ENCODE measurements at places on chromosomes 4 and X.
A peak's percentile ranks its signal among the peaks of the same experiment; 100 is the strongest.

DNA sequence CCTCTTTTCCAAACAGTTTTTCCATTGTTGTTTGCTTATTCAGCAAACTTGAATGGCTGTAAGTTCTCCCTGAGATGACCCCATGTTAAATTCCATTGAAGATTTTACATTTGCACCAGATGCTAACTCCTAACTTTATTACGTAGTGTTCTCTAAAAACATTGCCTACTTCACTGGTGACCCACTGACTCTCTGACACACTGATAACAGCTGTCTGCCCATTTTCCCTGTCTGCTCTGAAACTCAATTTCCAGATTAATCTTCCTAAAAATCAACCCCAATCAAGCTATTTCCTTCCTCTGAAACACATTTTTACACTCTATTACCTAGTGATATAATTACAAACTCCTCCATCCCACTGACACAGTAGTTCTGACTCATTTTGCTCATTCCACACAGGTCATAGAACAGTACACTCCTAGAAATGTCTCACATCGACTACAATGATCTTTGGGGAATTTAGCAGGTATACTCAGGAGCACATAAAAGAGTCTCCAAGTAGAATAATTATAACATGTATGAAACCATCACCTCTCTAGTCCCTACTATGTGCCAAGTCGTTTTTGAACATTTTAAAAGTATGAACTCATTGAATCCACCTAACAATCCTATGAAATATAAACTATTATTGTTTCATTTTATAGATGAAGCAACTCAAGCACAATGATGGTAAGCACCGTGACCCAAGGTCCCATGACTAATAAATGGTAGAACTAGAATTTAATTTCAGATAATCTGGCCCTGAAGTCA, 210.9 kb downstream of the SLIT2 start:
- no peak for DNase-seq

- DNase-seq: no peak
These were observed 19.3 kb upstream of the MSMO1 start for GRCh38 chr4:165308166-165308565.

- no peak for DNase-seq
These were observed 214.0 kb upstream of the NHS start for GRCh38 chrX:17160975-17161374.

DNA sequence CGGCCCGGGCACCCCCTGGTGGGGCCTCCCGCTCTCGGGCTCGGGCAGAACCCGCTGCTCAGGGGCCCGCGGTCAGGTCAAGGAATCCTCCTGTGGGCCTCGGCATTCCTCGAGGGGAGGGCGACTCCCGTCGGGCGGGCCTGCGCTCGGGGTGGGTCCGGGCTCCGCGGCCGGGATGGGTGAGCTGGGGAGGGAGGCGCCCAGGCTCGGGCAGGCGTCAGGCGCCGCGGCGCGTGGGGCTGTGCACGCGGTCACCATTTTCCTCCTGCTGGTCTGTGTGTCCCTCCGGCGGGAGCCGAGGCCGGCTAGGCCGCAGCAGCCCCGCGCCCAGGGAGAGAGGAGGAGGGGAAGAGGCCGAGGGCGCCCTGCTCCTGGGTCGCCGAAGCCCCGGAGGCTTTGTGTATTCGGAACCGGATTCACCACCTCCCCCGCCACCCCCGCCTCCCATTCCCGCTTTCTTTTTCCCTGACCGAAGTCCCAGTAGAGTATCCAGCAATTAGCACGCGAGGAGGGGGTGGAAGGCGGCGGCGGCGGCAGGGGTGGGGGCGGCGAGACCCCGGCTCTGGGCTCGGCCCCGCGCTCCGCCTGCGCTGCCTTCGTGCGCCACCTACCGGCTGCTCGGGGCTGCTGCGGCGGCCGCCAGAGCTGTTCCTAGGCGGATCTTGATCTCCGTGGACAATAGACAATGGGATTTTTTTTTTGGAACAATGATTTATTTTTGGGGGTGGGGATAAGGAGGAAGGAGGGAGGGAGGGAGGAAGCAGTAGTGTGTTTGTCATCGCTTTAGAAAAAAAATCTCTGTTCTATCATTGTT, 99.0 kb upstream of the MAML3 start:
- DNase-seq: peak; percentile 68

GRCh38 chr4:10640561-10641201, 43.9 kb downstream of the CLNK start:
- no peak for DNase-seq

Data from hypothalamus (tissue), 51 donors.